ENCODE measurements at places on chromosomes 11 and 22. TPM values are rescaled to one million over a fixed set of nuclear protein-coding genes. Genes with fewer than 3 reads are reported as not detected.

GGTLC2 gene
- total RNA-seq: not detected

ZBED4 gene
- 13.6 TPM for total RNA-seq

ARRB1 gene
- total RNA-seq: 52.0 TPM

OR5L1 gene
- not detected for total RNA-seq

NRGN gene
- 0.91 TPM for total RNA-seq

USP2 gene
- 0.32 TPM for total RNA-seq

SPI1 gene
- not detected for total RNA-seq

SCARF2 gene
- total RNA-seq: 14.9 TPM

Data from epithelial cell of umbilical artery (primary cell).